ENCODE measurements at places on chromosomes 1 and 21.

GRCh38 chr1:94316836-94317789 is 79.7 kb upstream of the ARHGAP29 start:
- no peak for DNase-seq

DNA sequence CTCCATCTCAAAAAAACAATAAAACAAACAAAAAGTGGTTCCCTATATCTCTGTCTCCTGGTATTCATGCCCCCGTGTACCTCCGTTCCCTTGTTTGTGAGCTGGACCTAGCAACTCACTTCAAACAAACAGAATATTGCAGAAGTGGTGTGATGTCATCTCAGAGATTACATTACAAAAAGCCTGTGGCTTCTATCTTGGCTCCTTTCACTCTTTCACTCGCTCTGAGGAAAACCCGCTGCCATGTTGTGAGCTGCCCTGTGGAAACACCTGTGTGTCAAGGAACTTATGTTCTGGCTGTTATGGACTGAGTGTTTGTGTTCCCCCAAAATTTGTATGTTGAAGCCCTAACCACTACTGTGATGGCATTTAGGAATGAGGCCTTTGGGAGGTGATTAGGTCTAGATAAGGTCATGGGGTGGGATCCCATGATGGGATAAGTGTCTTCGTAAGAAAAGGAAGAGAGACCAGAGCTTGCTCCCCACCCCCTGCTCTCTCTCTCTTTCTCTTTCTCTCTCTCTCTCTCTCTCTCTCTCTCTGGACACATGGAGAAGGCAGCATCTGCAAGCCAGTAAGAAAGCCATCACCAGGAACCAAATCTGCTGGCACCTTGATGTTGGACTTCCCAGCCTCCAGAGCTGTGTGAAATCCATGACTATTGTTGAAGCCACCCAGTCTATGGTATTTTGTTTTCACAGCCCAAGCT is 7.4 kb upstream of the HYI start:
- DNase-seq, result no peak

DNA sequence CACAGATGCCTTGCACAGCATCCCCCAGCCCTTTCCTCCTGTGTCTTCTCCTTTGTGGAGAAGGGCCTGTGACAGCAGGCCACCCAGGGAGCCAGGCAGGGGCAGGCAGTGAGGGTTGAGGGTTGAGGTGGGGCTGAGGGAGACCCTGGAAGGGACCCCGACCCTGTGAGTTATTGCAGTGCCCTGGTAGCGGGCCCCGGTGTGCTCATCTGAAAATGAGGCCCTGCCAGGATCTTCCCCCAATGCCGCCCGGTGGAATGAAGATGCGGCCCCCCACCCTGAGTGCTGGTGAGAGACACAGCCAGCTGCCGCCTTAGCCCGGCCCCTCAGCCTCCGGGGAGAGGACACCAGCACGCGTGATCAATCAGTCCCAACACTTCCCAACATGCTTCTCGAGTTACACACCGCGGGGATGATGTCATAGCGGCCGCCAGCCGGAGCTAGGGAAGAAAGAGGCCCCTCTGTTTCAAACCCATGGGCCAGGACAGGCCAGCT is 36.2 kb upstream of the ACTRT2 start:
- DNase-seq, result peak; percentile 50

GRCh38 chr1:24308365-24309015 is 10.7 kb upstream of the GRHL3 start:
- no peak for DNase-seq

- DNase-seq, result no peak
Measured at GRCh38 chr1:22189619-22190018, 46.7 kb upstream of the WNT4 start.

DNA sequence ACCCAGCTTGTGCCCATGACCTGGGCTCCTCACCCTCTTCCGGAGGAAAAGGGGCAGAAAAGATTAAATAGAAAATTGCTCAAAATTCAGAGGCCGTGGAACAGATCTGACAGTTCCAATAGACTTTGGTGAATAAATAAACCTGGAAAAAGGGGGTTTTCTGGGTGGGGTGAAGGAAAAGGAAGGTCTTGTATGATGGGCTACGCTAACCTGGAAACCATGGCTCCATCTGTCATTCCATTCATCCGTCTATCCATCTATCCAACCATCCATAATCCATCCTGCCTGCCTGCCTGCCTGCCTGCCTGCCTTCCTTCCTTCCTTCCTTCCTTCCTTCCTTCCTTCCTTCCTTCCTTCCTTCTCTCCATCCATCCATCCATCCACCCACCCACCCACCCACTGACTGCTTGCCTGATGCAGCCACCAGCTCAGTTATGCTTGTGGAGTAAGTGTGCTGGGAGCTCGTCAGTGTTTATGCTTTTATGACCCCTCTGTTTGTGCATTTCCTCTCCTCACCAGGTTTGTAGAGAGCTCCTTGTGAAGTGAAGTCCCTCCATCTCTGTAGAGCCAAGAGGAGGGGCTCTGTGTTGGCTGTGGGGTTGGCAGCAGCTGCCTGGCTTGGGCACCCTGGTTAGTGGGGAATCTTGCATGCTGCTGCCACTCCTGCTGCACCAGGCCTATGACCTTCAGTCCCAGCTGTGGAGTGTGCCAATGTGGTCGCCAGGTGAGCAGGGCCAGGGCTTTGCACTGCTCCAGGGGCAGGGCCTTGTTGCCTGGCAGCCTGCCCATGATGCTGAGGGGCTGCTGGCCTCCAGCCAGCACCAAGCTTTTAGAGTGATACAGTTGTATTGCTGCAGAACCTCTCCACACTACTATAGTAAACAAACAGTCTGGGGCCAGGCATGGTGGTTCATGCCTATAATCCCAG is 16.0 kb upstream of the POU3F1 start:
- no peak for DNase-seq

- DNase-seq, result no peak
Measured at GRCh38 chr1:118136187-118136941, 48.7 kb downstream of the SPAG17 start.

- no peak for DNase-seq
Measured at GRCh38 chr21:27818847-27819246, 852.0 kb upstream of the ADAMTS5 start.

- no peak for DNase-seq
Measured at GRCh38 chr1:202967684-202968281, 726 bp upstream of the CYB5R1 start.

- DNase-seq, result peak; percentile 81
Measured at GRCh38 chr1:95116580-95117206, 462 bp upstream of the TLCD4 start.

DNA sequence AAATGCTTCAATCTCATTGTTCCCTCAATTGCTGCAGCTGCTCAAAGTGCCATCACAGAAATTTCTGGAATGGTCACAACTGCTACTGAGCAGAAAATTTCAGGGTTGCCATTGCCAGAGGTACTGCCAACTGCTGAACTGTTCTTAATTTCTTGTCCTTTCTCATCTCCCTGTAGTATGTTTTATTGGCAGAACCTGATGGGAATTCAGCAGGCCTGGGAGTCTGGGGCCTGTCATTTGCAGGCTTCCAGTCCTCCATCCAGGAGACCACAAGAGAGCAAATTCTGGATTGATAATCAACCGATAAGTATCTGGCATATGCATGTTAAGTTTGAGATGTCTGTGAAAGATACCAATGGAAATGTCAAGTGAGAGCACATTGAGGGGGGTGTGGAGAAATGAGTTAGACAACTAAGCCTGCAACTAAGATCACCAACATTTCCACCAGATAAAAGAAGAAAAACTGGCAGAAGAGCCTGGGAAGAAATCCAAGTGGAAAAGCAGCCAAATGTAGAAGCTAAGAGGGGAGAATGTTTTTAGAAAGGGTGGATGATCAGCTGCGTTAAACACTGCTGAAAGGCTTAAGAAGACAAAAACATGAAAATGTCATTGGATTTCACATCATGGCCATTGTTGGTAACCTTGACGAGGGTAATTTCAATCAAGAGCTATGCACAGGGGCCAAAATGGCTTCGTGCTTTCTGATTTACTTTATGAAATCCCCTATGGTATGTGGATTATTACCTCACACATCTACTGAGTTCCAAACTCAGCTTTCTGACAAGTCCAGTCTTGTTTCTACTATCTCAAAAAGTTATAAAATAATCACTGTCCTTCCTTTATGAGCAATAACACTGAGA is 648.1 kb downstream of the PLPP3 start:
- DNase-seq, result no peak

DNA sequence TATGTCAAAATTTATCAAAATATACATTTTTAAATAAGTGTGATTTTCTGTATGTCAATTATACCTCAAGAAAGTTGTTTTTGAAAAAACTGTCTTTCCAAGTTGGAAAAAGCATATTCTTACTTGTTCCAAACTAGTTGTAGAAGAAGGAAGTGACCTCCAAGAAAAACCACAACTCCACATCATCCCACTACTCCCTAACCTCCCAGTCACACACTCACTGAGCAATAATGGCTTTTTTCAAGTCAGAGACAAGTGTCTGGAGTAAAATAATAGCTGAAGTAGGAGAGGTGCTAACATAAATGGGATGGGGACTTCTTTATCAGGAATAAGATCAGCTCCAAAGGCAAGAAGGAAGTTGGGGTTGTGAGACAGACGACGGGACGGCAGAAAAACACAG is 13.4 kb downstream of the EPRS1 start:
- no peak for DNase-seq

GRCh38 chr1:59276439-59276851 is 20.4 kb upstream of the FGGY start:
- no peak for DNase-seq

DNA sequence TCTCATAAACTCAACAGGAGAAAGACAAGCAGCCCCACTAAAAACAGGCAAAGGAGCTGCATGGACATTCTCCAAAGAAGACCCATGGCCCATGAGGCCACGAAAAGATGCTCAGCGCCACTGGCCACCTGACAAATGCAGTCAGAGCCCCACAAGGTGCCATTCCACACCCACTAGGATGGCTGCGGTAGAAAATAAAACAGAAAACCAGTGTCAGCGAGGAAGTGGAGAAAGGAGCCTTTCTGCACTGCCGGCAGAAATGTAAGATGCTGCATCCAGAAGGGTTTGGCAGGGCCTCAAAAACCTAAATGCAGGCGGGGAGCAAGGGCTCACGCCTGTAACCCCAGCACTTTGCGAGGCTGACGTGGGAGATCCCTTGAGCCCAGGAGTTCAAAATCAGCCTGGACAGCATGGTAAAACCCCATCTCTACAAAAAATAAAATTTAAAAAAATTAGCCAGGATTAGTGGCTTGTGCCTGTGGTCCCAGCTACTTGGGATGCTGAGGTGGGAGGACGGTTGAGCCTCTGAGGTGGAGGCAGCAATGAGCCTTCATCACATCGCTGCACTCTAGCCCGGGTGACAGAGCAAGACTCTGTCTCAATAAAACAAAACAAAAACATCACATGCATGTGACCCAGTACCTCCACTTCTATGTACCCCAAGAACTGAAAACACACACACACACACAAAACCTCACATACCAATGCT is 4.2 kb downstream of the WNT9A start:
- no peak for DNase-seq

DNA sequence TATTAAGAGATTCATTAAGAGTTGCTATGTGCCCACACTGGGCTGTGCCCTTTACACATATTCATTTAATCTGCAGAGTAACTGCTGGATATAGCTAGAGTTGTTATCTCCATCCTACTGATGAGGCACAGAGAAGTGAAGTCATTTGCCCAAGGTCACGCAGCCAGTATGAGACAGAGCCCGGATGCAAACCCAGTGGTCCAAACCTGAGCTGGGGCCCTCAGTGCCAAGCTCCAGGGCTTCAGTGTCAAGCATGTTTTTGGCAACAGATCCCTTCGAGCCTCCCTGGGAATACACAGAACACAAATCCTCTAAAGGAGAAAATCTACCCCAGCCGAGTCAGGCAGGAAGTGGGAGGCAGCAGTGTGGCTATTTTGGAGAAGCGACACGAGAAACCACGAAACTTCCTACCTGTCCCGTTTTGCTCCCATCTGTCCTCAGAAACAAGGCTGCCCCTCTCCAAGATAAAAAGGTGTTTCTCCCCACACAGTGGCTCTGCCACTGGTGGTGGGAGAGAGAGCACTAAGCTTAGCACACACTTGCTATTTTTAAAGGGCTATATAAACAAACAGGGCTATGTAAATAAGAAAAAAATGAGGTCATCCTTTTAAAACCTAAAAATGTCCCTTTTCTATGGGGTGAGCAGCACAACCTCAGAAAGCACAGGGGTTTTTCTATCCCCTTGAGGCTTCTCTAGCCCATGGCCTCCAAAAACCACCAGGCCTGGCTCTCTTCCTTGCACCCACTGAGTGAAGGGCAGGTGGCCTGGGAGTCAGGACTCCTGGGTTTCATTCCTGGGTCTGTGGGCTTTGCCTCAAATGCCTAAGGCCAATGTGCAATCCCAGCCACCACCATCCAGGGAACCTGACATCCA is 138.6 kb upstream of the EDN2 start:
- no peak for DNase-seq

- no peak for DNase-seq
Measured at GRCh38 chr1:24248859-24249258, 61.8 kb upstream of the IFNLR1 start.

DNA sequence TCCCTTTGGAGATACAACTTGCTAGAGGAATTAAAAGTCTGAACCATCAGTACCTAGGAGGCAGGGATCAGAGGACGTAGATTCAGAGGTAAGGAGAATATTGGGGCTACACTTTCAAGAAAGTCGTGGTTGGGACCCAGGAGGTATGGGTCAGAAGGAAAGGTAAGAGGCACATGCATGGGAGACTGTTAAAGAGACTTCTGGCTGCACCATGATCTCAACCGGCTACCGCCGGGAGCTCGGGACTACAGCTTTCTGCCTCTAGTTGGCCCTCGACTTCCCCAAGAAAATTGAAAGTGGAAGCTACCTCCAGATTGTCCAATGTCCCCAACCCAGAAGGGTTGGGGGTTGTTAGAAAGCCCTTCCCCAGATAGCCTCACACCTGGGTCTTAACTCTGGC is 355.7 kb upstream of the TMPRSS15 start:
- DNase-seq, result no peak

GRCh38 chr1:205350691-205351141 is 6.0 kb downstream of the KLHDC8A start:
- DNase-seq, result no peak

- DNase-seq, result peak; percentile 60
Measured at GRCh38 chr1:42736152-42736551, 3.9 kb downstream of the CLDN19 start.

DNA sequence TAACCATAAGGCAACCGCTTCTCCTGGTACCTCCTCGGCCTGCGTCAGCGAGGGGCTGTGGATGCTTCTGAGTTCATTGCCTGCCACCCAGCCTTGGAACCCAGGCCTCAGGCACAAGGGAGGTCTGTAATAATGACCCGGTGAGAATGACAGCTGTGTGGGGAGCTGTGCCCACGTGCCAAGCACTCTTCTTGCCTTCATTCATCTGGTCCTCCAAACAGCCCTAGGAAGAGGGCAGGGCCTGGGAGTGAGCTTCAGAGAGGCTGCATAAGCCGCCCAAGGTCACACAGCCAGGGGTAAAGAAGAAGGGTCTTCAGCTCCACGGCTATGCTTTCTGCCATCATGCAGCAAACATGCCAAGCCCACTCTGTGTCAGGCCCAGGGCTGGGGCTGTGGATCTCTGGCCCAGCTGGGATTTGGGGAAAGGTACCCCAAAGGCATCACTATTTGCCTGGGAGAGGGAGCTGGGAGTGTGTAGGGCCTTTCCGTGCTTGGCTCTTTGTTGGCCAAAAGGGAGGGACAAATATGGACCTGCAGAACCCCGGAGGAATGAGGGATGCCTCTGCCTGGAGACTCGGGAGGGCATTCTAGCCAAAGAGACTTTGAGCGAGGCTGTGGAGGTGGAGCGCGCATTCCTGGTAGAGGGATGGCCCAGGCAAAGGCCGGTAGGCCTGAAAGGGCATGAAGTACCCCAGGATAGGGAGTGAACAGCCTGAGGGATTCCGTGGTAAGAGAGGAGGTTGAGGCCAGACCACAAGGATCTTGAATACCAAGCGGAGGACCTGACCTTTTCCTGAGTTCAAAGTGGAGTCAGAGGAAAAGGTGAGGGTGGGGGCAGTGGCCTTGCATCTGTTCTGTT is 10.1 kb upstream of the EDN2 start:
- DNase-seq, result no peak
